H7 (cell line): ENCODE measurements at places on chromosomes 12 and 14.

- DNase-seq, result peak; percentile 11
Observed at GRCh38 chr12:95693689-95694088, 96.9 kb downstream of the NTN4 start.

DNA sequence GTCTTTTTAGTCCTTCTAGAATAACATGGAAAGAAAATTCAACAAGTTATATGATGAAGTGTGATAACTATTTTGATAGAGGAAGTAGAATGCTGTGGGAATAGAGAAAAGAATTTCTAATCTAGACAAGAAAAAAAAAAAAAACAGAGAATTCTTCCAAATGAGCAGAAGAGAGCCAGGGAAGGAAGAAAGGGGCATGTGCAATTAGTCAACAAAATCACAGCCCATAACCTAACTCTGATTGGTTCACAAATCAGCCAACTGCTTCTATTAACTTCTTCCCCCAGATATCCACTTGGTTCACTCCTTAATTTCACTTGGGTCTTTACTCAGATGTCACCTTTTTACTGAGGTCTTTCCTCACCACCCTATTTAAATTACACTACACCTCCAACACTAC, 69.5 kb downstream of the BTG1 start:
- no peak for DNase-seq

GRCh38 chr14:35682802-35683201, 126.3 kb downstream of the RALGAPA1 start:
- no peak for DNase-seq

GRCh38 chr14:40119765-40120164, 687.5 kb upstream of the FBXO33 start:
- no peak for DNase-seq

GRCh38 chr14:57319636-57320192, 50.9 kb downstream of the AP5M1 start:
- DNase-seq, result no peak

DNA sequence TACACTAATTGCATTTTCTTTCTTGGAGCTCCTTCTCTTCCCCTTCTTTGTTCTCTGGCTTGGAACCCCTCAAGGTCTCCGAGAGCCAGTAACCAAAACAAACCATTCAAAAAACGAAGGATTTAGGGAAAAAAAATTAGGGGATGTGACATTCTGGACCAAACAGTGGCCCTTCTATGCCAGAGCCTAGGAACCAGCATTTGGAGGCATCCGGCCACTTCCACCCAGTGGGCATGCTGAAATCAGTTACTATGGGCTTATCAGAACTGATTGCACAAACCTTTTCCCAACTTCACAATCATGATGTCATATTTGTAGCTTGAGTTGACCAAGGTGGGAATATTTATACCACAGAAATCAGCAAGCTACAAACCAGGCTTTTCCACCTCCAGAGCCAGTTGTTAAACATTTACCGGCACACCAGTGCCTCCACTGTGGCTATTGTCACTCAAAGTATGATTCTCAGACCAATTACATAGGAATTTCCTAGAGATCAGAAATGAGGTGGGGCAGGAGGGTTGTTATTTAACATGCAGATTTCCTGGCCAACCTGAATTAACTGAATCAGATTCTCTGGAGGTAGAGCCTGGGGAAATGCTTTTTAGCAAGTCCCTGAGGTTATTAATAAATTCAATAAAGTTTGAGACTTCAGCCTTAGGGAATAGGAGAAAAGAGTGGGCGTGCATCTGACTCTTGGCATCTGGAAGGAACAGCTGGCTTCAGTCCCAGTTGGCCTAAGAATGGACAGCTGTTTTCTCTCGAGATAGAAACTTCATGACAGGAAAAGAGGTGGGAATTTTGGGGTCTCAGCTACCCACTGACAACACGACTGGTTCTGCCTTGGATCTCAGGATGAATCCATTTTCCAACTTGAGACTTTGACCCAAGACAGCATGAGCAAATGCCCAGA, 273.9 kb downstream of the ZFP36L1 start:
- DNase-seq, result no peak

- DNase-seq, result no peak
Observed at GRCh38 chr12:12671850-12672660, 23.9 kb downstream of the GPR19 start.

DNA sequence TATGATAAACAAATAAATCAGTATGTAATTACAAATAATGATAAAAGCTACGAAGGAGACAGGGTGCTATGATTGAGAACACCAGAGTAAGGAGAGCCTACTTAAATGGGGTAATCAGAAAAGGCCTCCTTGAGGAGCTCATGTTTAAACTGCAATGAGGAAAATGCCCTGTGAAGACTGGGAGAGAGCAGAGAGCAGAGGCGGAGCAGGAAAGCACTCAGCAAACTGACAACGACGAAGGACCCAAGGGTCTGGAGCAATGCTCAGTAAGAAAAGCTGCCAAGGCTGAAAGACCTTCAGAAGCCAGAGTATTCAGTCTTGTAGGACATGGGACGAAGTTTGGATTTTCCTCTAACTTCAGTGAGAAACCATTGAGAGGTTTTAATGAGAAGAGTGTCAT, 114.2 kb upstream of the PLEKHA5 start:
- DNase-seq, result no peak

DNA sequence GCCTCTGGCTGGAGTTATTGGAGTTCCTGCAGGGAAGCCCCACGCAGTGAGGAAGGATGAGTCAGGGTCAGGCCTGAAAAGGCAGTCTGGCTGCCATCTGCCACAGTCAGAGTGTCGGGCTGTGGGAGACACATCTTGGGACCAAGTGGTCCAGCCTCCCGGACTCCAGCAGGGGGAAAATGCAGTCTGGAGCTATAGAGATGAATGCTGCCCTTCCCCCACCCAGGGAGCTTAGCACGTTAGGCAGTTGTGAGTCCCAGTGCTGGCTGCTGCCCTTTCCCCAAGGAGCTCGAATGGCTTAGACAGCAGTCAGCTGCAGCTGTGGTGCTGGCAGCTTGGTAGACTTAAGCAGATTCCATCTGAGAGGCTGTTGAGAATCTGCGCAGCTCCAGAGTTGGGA, 8.2 kb upstream of the NTS start:
- no peak for DNase-seq

- no peak for DNase-seq
Observed at GRCh38 chr12:116137318-116137717, 140.2 kb downstream of the MED13L start.

DNA sequence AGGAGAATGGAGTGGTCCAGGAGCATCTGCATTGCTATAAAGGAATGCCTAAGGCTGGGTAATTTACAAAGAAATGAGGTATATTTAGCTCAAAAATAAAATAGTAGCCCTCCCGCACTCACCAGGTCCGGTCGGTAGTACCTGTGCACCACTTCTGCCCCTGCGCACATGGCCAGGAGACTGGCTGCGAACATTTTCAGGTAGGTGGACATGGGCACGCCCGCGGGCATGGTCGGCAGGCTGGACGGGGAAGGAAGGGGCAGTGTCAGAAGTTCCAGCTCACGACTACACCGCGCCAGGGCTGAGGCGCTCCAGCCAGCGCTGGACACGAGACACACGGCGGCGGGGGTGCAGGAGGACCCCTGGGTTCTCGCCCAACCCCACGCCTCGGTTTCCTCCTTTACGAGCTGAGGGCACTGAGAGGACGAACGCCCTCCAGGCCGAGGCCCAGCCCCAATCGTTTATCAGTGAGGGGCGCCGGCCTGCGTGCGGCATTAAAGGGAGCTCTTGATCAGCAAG, 9.1 kb upstream of the TDG start:
- DNase-seq, result no peak

GRCh38 chr12:47507221-47507620, 198.6 kb downstream of the RPAP3 start:
- DNase-seq, result no peak

- DNase-seq, result no peak
Observed at GRCh38 chr14:98278800-98279199, 993.2 kb downstream of the BCL11B start.

- DNase-seq, result no peak
Observed at GRCh38 chr12:69616025-69616424, 5.3 kb upstream of the LRRC10 start.

GRCh38 chr12:30046376-30046775, 262.6 kb upstream of the TMTC1 start:
- DNase-seq, result no peak

DNA sequence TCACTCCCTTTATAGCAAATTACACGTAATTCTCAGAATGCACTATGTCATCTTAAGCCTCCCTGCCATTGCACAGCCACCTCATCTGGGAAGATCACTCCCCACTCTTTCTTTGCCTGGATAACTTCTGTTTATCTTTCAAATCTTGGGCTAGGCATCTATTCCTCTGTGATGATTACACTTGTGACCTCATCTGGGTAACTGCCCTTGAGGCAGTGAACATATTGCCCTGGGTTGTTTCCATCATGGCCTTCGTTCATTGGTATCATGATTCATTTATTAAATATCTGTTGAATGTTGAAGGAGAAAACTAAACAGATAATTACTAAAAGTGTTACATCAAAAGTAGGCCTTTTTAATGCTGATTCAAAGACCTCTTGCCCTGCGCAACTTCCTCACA, 26.2 kb upstream of the PDE3A start:
- DNase-seq, result no peak

DNA sequence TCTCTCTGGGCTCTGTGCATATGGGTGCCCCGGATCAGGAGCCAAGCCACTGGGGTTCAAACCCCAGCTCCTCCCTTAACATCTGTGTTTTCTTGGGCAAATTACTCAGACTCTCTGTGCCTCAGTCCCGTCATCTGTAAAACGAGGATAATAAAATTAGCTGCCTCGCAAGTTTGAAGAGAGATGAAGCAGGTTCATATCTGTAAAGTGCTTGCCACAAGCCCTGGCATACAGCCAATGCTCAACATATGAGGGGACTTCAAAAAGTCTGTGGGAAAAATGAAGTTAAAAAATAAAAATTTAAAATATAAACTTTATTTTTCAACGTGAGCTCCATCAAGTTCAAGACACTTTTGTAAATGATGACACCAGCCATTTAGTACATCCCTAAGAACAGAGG, 276.7 kb downstream of the FOXN3 start:
- no peak for DNase-seq

DNA sequence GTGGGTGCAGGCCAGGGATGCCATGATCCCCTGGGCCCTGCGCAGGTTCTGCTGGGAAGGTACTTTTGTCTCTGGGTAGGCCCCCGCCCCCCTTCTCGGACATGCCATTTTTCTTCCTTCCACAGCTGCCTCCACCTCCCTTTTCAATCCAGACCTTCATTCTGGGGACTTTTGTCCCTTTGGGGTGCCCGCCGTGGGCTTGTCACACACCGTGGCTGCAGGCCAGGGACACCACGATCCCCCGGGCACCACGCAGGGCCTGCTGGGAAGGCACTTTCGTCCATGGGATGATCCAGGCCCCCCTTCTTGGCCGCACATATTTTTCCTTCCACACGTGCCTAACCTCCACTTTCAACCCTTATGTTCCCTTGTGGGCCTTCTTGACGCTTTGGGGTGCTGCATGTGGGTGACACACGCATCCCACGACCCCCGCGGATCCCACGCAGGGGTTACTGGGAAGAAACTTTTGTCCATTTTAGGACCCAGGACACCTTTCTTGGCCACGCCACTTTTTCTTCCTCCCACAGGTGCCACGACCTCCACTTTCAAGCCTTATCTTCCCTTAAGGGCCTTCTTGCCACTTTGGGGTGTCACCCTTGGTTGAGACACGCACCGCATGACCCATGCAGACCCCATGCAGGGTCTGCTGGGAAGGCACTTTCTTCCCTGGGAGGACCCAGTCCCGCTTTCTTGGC, 272.5 kb downstream of the ALG10 start:
- no peak for DNase-seq

DNA sequence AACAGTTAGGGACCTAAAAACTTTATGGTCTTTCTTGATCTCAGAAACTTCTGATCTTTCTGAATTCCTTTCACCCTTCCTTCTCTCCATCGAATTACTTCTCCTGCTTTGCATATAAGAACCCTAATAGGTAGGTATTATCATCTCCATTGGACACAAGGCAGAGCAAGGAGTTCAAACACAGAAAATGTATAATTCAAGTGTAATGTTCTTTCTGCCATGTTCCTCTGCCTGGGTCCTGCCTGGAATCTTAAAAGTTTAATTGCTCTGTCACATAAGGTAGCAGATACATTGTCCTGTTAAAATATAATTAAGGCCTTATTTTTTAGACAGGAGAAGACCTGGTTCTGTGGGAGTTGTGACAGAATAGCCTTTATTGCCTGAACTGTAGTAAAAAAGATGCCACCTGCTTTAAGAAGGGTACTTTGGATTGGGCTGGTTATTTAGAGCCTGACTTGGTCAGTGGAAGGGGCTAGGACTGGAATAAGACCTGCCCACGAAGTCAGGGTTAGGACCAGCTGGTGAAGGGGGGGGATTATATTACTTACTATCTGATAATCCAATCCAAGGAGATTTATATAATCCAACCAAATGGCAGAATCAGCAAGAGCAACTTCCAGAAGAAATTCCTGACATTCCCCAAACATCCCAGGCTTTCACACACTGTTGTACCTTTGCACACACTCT, 10.4 kb downstream of the G2E3 start:
- DNase-seq, result no peak

DNA sequence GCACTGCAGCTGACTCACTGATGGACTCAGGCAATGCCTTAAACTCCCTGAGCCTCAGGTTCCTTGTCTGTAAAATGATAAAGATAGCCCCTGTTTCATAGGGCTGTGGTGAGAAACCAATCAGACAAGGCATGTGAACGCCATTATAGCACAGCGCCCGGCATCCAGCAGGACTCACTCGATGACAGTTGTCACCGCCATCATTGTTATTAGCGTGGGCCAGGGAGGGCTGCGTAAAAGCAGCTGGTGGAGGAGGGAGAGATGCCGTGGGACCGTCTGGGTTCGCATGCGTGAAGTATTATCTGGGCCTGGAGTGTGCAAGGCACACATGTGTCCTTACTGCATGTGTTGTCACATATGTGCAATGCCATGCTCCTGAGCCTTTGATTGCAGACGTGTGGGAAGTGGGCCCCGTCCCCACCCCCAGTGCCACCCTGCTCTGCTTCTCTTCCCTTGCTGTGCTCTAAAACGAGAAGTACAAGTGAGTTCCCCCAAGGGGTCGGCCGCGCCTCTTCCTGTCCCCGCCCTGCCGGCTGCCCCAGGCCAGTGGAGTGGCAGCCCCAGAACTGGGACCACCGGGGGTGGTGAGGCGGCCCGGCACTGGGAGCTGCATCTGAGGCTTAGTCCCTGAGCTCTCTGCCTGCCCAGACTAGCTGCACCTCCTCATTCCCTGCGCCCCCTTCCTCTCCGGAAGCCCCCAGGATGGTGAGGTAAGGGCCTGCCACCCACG, at the start of gene PTPN6:
PTPN6 (plus strand) TSS at position 546 of the 730 bp plus-strand sequence; CDS start at position 703, 157 bp downstream.
- peak; percentile 67 for DNase-seq

GRCh38 chr14:22547313-22547947, 41.6 kb downstream of the DAD1 start:
- no peak for DNase-seq

DNA sequence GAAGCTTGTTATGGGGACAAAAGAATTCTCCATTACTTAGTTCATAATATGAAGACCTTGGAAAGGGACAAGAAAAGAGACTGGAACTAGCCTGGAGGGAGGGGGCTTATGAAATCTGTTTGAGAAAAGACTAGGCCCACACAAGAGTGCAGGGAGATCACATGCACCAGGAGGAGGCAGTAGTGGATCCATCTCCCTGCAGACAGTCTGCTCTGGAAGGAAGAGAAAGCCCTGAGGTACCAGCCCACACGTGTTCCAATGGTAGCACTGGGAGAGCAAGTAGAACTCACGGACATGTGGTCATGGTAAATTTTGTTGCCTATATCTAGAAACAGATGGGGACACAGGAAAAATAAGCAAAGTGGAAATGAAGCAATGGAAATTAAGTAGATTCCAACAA, 445.4 kb downstream of the SOX5 start:
- peak; percentile 2 for DNase-seq
